ENCODE measurements at places on chromosomes 12 and 14.

DNA sequence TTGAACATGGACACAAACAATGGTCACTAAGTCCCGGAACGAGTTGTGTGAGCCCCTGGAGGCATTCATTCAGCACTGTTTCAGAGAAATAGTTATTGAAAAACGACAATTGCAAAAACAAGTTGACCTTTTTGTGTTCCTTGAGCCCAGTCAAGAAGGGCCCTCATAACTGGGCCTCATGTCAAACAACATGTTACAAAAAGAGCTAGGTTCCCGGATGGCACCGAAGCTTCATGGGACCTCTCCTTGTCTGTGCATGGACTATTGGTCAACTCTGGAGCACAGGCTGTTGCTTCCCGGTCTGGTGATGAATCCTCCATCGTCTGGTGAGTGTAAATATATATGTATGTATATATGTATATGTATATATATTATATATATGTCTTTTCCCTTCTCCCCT, 176.6 kb downstream of the ALG10 start:
- no peak for DNase-seq

- DNase-seq, result no peak
Observed at GRCh38 chr12:53991077-53991460, 6.1 kb downstream of the HOXC10 start.

DNA sequence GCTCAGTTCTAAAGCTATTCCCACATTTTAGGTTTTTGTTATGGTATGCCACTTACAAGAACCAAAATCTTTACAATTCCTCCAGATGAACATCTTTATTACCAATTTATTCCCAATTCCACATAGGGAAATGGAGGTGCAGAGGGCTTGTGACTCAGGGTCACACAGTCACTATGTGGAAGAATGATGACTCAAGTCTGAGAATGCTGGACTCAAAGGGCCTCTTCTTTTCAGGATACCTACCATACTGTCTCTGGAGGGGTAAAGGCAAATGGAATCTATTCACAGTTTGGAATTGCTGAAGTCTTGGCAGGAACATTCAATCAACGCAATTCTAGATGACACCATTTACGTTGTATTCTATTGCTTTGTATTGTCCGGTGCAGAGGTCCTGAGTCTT, 48.2 kb upstream of the MANSC4 start:
- DNase-seq, result no peak

DNA sequence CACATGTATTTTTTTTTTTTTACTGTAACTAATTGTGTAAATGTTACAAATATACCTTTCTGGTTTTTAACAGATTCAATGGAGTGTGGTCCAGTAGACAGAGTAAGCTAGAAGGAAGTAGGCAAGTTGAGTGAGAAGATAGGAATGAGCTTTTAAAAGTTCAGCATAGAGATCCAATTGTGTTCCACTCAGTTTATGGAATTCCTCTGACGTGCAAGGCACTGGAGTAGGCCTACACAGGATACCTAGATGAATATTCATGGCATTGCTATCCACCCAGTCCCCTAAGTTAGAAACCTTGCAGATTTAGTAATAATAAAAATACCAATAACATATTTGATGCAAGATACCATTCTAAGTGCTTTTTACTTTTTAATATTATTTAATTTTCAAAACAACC, 225.6 kb upstream of the ARID2 start:
- no peak for DNase-seq

DNA sequence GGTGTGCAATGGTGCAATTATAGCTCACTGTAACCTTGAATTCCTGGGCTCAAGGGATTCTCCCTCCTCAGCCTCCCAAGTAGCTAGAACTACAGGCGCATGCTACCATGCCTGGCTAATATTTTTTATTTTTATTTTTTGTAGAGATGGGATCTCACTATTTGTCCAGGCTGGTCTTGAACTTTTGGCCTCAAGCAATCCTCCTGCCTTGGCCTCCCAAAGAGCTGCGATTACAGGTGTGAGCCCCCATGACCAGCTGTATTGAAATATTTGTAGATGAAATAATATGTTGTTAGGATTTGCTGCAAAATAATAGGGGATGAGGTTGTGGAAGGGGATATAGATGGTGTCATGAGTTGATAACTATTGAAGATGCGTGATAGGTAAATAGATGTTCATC, 4.9 kb downstream of the KLHL28 start:
- DNase-seq, result no peak

DNA sequence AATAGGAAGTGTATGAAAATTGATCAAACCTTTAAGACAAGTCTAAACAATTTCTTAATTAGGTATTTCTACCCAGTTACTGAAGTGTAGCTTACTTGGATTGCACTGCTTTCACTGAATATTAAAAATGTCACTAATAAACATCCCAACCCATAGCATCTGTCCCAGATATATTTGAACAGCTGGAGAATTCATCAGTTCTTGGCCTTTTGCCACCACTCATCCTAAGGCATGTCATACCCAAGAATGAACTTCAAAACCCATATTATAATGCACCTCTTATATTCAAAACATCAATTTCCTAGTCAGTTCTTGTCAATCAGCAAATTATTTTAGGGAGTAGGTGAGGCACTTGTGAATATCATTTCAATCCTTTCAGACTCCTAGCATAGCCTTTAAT, 392.3 kb downstream of the PAWR start:
- DNase-seq, result no peak

DNA sequence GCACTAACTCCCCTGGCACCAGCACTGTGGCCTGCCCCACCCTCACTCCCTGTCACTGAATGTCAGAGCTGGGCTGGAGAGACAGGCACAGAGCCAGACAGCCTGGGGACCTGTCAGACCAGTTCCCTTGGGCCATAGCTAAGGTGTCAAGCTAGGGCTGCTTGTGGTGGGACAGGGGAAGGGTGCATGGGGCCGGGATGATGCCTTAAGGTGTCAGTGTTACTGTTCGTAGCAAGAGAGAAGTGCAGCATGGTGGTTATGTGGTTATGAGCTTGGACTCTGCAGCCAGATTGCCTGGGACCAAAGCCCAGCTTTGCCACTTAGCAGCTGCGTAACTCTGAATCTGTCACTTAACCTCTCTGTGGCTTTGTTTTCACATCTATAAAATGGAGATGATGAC, 3.8 kb downstream of the RAPGEF3 start:
- DNase-seq, result no peak

- DNase-seq, result no peak
Observed at GRCh38 chr14:53564870-53565269, 391.8 kb downstream of the BMP4 start.

DNA sequence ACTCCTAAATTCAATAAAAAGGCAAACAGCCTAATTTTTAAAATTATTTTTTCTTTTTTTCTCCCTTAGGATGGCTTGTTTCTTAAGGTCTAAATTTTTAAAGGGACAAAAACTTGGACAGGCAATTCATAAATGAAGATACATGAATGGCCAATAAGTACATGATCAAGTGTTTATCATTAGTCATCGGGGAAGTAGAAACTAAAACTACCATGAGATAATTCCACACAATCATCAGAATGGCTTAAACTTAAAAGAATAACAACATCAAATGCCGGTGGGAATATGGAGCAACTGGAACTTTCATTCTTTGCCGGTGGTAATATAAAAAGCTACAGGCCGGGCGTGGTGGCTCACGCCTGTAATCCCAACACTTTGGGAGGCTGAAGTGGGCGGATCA, 29.1 kb downstream of the MOK start:
- no peak for DNase-seq

GRCh38 chr12:79347866-79348265, 342.9 kb downstream of the PAWR start:
- no peak for DNase-seq

- DNase-seq, result no peak
Observed at GRCh38 chr14:33555710-33556350, 395.0 kb downstream of the EGLN3 start.

DNA sequence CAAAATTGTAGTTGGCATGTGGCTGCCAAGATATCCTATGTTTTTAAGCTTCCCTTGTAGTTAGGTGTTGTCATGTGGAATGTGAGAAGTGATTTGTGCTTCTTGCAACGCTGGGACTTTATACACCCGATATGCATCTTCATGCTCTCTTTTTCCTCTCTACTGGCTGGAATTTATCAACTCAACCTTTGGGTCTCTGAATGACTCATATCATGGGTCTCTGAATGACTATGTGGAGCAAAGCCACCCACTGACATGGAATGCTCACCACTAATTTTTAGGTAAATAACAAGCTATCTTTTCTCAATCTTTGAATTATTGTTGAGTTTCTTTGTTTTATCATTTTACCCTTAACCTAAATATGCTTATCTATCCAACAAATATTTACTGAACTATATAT, 144.6 kb downstream of the ATP23 start:
- no peak for DNase-seq

GRCh38 chr12:124449623-124450375, 117.6 kb downstream of the NCOR2 start:
- no peak for DNase-seq

DNA sequence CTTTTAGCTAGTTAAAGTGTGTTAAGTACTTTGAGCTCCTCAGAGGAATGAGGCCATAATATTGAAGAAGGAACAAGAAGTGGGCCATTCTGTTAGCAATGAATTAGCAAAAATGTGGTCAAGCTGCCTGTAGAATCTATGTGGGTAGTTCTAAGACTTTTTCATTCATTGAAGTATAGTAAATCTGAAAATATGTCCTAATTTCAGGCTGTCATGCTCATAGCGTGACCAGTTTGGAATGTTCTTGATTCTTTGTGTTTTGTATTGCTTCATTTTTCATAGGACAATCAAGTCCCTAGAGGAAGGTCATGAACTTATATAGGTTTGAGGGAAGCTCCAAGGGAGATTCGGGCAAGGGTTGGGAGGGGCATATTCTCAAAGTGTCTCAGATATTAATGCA, 11.4 kb downstream of the ATP23 start:
- no peak for DNase-seq

Data from naive thymus-derived CD8-positive, alpha-beta T cell (primary cell).